Prostate gland (tissue), 2 donors: ENCODE measurements at places on chromosomes 11 and 22. TPM values are rescaled to one million over a fixed set of nuclear protein-coding genes. Genes with fewer than 3 reads are reported as not detected.

The SDF2L1 gene
- total RNA-seq = 87.2 TPM

The SLC25A45 gene
- total RNA-seq = 13.3 TPM

The MAFF gene
- 26.0 TPM for total RNA-seq

The CLCF1 gene
- 2.6 TPM for total RNA-seq

The UBASH3B gene
- 1.9 TPM for total RNA-seq

The ACTN3 gene
- not detected for total RNA-seq

The GUCY1A2 gene
- 15.3 TPM for total RNA-seq

The MMP8 gene
- not detected for total RNA-seq

The HMBS gene
- total RNA-seq = 14.3 TPM

The PTS gene
- 28.7 TPM for total RNA-seq

The KRTAP5-11 gene
- not detected for total RNA-seq

The BTBD10 gene
- total RNA-seq = 31.8 TPM

The GLYATL2 gene
- 0.45 TPM for total RNA-seq

The TMX2 gene
- 84.4 TPM for total RNA-seq

The KREMEN1 gene
- total RNA-seq = 19.3 TPM

The OR52L1 gene
- not detected for total RNA-seq

The H19 gene
- 126 TPM for total RNA-seq

The OR4S1 gene
- total RNA-seq = not detected

The RAB39A gene
- total RNA-seq = 0.97 TPM

The GAB4 gene
- total RNA-seq = not detected

The CLDN5 gene
- 31.9 TPM for total RNA-seq

The OR2AG1 gene
- total RNA-seq = not detected

The OR5AS1 gene
- total RNA-seq = not detected

The KDELR3 gene
- 25.4 TPM for total RNA-seq

The PGA5 gene
- total RNA-seq = not detected

The SPTBN2 gene
- total RNA-seq = 139 TPM

The OR8G1 gene
- not detected for total RNA-seq

The KCNJ5 gene
- 4.7 TPM for total RNA-seq

The CD3G gene
- total RNA-seq = 1.2 TPM

The PKP3 gene
- total RNA-seq = 58.6 TPM

The SLC25A17 gene
- total RNA-seq = 28.0 TPM

The LMF2 gene
- 76.6 TPM for total RNA-seq

The CDKN1C gene
- 36.5 TPM for total RNA-seq
